Activated T-helper 1 cell treated with anti-CD3 and anti-CD28 coated beads, Interleukin-12 subunit alpha, Interleukin-12 subunit beta, Interleukin-2, Interleukin-4 antibody, amounts not matched to agents 30 ng/mL and 10 ng/mL and 1 ng/mL, durations not matched to agents 14 hours and 24 hours and 36 hours (primary cell): ENCODE measurements at places on chromosomes 3 and 15.

DNA sequence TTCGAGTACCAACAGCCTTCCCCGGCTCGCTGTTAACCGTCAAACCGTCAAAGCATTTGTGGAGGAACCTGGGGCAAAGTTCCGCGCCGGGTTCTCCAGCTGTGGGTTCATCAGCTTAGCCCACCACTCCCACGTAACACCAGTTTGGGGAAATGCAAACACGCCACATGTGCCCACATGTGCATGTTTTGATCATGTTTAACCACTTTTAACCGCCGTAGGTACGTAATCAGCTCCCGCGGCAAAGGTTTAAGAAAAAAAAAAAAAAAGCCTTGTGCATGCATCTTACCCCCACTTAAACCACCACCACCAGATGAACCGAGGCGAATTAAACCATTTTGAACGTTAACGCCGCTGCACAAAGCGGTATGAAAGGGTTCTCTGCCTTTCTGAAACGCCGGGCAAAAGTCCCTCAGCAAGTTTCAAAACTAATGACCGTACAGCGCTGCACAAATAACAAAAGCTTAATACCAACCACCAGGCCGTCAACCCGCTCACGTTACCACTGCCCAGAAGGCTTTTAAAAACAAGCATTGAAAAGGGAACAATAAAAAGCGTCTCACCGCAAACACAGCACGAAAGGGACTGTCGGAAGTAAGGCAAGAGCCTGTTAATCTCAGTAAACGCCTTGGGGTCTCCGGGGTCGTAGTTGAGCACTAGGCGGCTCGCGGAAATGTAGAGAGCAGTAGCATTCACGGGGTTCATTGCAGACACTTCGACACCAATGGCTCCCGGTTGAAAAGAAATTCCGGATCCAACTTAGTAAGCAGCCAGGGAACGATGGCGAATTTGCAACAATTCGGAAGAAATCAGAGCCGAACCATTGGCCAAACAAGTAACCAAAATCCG lies 1.5 kb downstream of the MSL2 start:
- H3K36me3 ChIP-seq: peaks cover 32% of the 10 kb centered on the region
- no peaks in the 10 kb centered on the region for H3K27me3 ChIP-seq
- peaks cover 64% of the 10 kb centered on the region for H3K4me1 ChIP-seq
- peak overlapping the region; percentile 97 for H3K4me3 ChIP-seq
- DNase-seq: peak; percentile 51

DNA sequence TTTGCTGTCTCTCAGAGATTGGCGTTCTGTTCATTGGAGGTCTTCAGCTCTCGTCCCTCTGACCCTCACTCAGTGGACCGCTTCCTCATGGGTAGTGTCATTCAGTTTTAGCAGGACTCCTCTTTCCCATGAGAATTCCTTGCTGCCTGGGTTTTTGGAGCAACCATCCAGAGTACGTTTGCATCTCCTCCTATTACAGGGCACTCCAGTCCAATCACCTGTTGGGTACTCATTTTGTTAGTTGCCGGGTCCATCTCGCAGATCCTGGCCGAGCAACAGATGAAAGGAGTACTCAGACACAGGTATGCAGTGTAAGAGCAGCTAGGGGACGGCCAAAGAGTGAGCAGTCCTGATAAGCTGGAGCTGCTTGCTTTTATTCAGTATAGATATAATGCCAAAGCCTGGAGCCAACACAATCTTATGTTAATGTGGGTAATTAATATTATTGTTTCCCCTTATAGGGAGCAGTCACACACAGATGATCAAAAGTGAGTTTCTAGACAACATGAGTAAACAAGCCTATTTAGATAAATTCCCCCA lies 49.6 kb downstream of the ISG20 start:
- H3K27me3 ChIP-seq: peaks cover 1% of the 10 kb centered on the region
- no peak for DNase-seq
- H3K27ac ChIP-seq: no peak overlapping the region
- no peaks in the 10 kb centered on the region for H3K4me1 ChIP-seq

- H3K4me3 ChIP-seq: no peak overlapping the region
- no peak for DNase-seq
- no peaks in the 10 kb centered on the region for H3K4me1 ChIP-seq
- H3K36me3 ChIP-seq: peaks cover 3% of the 10 kb centered on the region
- no peak overlapping the region for H3K27ac ChIP-seq
These were observed 146.6 kb downstream of the CHSY1 start for GRCh38 chr15:101105059-101105891.

DNA sequence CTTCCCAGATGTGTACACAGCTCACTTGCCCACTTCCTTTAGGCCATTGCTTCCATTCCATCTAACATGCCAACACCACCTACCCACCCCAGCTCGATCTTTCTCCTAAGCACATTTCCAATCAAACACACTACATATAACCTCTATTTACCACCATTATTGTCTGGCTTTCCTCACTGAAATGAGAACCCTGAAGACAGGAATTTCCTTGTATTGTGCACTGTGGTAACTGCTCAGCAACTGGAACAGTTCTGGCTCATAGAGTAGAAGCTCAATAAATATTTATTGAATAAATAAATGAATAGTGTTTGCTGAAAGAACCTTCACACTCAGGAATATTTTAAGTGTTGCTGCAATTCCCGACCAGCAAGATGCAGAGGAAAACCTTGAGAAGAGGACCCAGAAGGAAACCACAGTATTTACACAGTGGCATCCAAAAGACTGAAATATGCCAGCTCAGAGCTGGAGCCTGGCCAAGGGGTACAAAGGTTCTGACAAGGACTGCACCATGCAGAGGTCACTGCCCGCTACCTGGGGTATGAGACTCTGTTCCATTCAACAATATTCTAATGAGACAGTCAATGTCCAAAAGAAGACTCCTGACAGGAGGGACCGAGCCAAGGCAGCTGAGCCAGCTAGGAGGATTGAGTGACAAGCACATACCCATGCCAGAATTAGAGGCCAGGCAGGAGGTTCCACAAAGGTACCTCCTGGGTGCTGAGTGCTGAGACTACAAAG lies 168.8 kb downstream of the NUP210 start:
- no peaks in the 10 kb centered on the region for H3K4me1 ChIP-seq
- no peaks in the 10 kb centered on the region for H3K27me3 ChIP-seq
- no peak for DNase-seq
- H3K4me3 ChIP-seq: no peak overlapping the region

- H3K4me3 ChIP-seq: no peak overlapping the region
- peaks cover 20% of the 10 kb centered on the region for H3K4me1 ChIP-seq
- peaks cover 33% of the 10 kb centered on the region for H3K36me3 ChIP-seq
- DNase-seq: no peak
These were observed 13.7 kb downstream of the MAP6D1 start for GRCh38 chr3:183811638-183812037.

- no peaks in the 10 kb centered on the region for H3K27me3 ChIP-seq
- H3K4me1 ChIP-seq: peaks cover 10% of the 10 kb centered on the region
- H3K4me3 ChIP-seq: no peak overlapping the region
These were observed 413.7 kb downstream of the LPP start for GRCh38 chr3:188567478-188568195.

DNA sequence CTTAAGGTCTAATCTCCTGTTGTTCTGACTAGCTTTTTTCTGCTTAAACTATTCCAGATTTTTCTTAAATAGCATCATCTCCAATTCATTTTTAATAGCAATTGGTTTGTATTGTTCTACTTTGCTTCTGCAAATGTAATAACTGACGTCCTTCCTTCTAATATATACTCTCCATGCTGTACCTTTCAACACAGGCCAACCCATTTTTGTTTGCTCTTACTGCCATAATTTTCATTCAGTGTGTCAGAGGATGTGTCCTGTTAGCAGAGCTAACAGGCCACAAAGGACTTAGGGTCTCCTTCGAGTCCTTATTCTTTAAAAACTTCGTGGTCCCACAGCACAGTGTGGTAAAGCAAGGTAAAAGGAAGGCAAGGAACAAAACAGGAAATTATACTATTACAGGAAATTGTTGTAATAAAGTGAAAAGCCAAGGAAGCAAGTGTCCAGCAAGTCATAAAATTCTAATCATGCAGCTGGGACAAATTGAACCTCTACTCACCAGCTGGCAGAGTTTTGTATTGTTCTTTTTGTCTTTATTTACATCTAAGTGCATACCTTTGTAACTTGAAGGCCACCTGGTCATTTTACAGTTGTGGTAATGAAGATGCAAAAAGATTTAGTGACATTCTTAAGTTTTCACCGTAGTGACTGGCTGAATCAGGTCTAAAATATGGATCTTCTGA lies 64.9 kb upstream of the ZBTB20 start:
- no peaks in the 10 kb centered on the region for H3K4me1 ChIP-seq
- no peak for DNase-seq
- no peak overlapping the region for H3K4me3 ChIP-seq
- no peak overlapping the region for H3K27ac ChIP-seq

DNA sequence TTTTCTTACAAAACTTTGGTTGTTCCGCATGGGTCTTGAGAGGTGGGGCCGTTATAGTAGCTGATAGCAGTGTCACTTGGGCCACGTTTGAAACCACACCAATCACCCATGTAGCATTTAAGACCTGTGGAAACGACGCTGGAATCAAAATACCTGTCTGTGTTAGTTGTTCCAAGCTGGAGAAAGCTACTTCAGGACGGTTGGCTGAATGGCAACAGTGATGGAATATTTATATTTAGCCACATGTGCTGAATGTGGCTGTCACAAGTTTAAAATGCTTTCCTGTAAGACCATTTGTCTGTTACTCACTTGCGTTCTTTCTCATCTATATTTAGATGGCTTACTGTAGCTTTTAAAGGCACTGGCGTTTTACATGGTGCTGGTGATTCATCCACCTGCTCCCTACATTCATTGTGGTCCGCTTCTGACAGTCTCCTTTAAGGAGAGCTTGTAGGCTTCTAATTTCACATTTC lies 1.4 kb downstream of the DNAJA4 start:
- H3K36me3 ChIP-seq: peaks cover 11% of the 10 kb centered on the region
- no peaks in the 10 kb centered on the region for H3K27me3 ChIP-seq
- no peak for DNase-seq
- peak overlapping the region; percentile 90 for H3K4me3 ChIP-seq
- H3K4me1 ChIP-seq: peaks cover 36% of the 10 kb centered on the region
- H3K27ac ChIP-seq: peak overlapping the region; percentile 21

- peaks cover 4% of the 10 kb centered on the region for H3K27me3 ChIP-seq
- no peak overlapping the region for H3K4me3 ChIP-seq
- peaks cover 29% of the 10 kb centered on the region for H3K4me1 ChIP-seq
These were observed 66.8 kb downstream of the CMSS1 start for GRCh38 chr3:99884484-99884883.

- peaks cover 16% of the 10 kb centered on the region for H3K27me3 ChIP-seq
- no peak overlapping the region for H3K27ac ChIP-seq
- H3K4me1 ChIP-seq: no peaks in the 10 kb centered on the region
- no peak for DNase-seq
These were observed 9.2 kb downstream of the CTXND1 start for GRCh38 chr15:80242802-80243201.

DNA sequence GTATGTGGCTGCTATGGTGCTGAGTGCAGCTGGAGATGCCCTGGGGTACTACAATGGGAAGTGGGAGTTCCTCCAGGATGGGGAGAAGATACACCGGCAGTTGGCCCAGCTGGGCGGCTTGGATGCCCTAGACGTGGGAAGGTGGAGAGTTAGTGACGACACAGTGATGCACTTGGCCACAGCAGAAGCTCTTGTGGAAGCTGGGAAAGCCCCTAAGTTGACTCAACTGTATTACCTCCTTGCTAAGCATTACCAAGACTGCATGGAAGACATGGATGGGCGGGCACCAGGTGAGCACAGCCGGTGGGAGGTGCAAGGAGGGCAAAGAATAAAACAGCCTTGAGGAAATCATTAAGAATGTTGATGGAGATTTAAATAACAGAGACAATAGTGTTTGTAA lies 2.9 kb downstream of the ADPRH start:
- peaks cover 37% of the 10 kb centered on the region for H3K4me1 ChIP-seq
- H3K36me3 ChIP-seq: no peaks in the 10 kb centered on the region
- no peak overlapping the region for H3K4me3 ChIP-seq
- peak; percentile 10 for DNase-seq
- peaks cover 5% of the 10 kb centered on the region for H3K27me3 ChIP-seq
- no peak overlapping the region for H3K27ac ChIP-seq

GRCh38 chr3:13174803-13175135 lies 101.5 kb upstream of the IQSEC1 start:
- H3K4me1 ChIP-seq: no peaks in the 10 kb centered on the region
- no peaks in the 10 kb centered on the region for H3K36me3 ChIP-seq
- H3K27me3 ChIP-seq: no peaks in the 10 kb centered on the region
- no peak for DNase-seq

DNA sequence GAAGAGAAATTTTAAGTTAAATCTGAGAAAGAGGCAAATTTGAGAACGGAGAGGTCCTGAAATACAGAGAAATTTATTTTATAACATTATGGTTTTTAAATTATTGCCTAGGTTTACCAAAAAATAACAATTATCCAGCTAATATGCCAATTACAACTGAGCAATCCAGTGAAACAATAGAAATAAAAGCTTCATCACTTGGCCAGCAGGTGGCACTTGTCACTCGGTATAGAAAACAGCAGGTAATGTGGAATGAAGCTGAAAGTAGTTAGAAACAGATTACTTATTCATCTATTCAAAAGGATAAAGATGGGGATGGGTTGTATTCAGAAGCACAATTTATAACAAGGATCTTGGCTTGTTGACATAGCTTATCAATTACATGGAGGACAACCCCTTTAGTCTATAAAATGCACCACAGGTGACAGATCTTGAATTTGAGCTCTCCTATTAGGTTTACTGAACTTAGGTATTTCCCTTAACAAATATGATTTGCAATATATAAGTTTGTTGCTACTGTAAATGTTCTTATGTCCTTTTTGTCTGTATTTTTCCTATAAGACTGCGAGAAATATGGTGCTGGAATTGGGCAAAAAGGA lies 70.1 kb upstream of the GUCA1C start:
- H3K4me3 ChIP-seq: no peak overlapping the region
- H3K27me3 ChIP-seq: peaks cover 3% of the 10 kb centered on the region

- no peaks in the 10 kb centered on the region for H3K4me1 ChIP-seq
- H3K36me3 ChIP-seq: no peaks in the 10 kb centered on the region
- H3K27me3 ChIP-seq: no peaks in the 10 kb centered on the region
- H3K4me3 ChIP-seq: no peak overlapping the region
These were observed 158.7 kb downstream of the GBE1 start for GRCh38 chr3:81602781-81603180.

GRCh38 chr3:126053513-126053912 lies 30.4 kb downstream of the SLC41A3 start:
- no peaks in the 10 kb centered on the region for H3K36me3 ChIP-seq
- H3K27ac ChIP-seq: no peak overlapping the region
- no peak overlapping the region for H3K4me3 ChIP-seq
- peaks cover 12% of the 10 kb centered on the region for H3K4me1 ChIP-seq
- H3K27me3 ChIP-seq: no peaks in the 10 kb centered on the region
- DNase-seq: no peak

DNA sequence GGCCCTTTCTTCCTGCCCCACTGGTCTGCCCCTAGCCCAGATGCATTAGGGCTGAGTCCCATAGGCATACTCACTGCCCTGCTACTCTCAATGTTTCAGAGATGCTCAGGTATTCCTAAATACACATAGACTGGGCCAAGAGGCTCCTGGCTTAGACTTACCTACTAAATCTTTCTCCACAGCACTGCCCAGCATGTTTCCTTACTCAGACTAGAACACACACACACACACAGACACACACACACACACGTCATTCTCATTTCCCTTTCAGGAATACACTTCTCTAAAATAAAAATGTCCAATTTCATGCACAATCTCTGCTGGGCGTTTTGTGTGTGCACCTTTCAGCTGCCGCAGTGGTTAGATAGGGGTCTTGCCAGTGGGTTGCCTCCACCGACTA lies 175.7 kb downstream of the FAM43A start:
- no peaks in the 10 kb centered on the region for H3K4me1 ChIP-seq
- DNase-seq: no peak
- H3K27me3 ChIP-seq: peaks cover 15% of the 10 kb centered on the region
- no peak overlapping the region for H3K27ac ChIP-seq
- H3K4me3 ChIP-seq: no peak overlapping the region
- H3K36me3 ChIP-seq: no peaks in the 10 kb centered on the region

- H3K4me1 ChIP-seq: no peaks in the 10 kb centered on the region
- H3K27me3 ChIP-seq: peaks cover 6% of the 10 kb centered on the region
- no peak overlapping the region for H3K4me3 ChIP-seq
- H3K36me3 ChIP-seq: no peaks in the 10 kb centered on the region
These were observed 8.1 kb downstream of the CHRNA5 start for GRCh38 chr15:78573416-78573815.
